ENCODE measurements at places on chromosomes 11 and 22.

DNA sequence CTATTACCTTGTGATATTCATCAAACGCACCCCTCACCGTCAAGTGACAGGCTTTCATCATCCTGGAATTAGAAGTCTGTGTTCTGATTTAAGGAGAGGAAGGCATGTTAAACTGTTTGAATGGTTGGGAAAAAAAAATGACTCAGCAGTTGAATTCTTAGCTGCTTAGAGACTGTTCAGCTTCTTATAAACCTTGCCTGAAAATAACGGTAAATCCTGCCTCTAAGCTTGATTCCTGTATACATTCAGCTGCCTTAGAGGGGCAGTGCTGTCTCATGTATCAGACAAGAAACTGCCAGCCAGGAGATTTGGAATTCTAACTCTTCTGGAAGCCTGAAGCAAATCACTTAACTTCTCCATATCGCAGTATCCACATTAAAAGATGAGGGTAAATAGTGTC is 437.4 kb downstream of the JRKL start:
- DNase-seq: no peak

GRCh38 chr11:24587635-24588034 is 90.8 kb downstream of the LUZP2 start:
- DNase-seq: no peak

- no peak for DNase-seq
Measured at GRCh38 chr11:78656984-78657383, 82.3 kb upstream of the NARS2 start.

DNA sequence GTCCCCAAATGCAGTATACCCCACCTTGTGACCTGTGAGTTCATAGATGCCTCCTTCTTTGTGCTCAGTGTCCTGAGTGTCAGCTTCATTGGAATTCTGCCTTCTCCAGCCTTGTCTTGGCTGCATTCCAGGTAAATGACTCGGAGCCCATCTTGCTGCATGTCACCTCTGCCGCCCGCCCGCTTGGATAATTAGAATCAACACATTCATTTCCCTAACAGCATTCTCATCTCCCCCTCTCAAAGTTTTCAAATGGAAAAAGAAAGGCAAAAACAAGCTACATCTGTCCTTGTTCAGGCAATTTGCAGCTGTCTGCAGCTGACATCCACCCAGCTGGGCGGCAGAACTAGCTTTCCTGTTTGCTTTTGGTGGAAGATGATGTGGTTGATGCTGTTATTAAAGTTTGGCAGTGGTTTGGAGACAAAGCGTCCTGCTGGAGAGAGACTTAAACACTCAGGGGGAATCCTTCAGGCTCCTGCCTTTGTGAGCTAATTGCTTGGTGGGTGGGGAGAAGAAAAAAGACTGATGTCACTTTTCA is 198.8 kb upstream of the SEZ6L start:
- DNase-seq: no peak

- DNase-seq: no peak
Measured at GRCh38 chr22:47000888-47001287, 238.4 kb downstream of the TBC1D22A start.

GRCh38 chr11:102513869-102514268 is 16.7 kb downstream of the MMP7 start:
- DNase-seq: no peak

DNA sequence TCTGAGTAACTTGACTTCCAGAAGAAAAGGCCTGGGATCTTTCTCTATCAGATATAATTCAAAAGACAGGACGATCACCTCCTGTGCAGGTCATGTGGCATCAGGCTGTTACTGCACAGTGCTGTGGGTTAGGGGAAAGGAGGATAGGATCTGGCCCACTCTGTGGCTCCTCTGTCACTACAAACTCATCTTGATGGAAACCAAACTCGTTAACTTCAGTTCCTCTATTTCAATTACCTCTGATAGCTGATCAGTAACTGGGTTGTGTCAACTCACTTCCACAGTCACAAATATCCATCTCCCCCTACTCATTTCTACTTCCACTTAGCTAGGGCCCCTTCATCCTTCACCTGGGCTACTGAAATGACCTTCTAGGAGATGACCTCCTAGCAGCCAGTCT is 95.2 kb downstream of the RCN1 start:
- DNase-seq: no peak

GRCh38 chr11:2869561-2870427 is 15.8 kb downstream of the CDKN1C start:
- DNase-seq: no peak

DNA sequence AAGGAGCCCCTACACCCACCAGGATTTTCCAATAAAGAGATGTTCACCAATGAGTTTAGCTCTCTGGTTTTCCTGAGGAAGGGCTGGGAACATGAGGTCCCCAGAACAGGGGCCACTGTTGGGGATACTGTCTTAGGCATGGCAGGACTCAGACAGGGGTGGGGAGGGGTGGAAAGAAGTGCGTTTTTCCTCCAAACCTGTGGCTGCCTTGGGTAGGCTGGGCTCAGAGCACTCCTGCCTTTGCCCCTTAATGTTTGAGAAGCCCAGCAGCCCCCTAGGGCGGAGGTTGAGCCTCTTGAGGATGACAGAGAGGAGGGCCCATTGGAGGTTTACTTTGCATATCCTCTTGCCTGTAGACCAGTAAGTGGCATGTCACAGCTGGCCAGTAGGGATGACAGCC is 10.6 kb downstream of the MTFP1 start:
- DNase-seq: no peak

DNA sequence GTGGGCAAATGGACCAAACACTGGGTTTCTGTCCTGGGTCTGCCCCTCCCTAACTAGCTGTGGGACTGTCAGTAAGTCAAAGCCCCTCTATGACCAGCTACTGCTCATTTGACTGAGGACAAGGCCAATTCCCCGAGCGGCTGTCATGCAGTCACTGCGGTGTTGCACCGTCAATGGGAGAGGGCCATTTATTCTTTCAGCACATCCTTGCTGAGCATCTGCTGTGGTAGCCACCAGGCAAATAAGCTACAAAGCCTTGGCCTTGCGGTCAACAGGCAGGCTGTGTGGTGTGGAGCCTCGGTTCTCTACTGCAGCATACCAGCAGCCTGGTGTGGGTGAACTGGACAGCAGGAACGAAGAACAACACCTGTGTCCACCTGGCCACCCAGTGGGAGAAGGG is 25.8 kb upstream of the SERPIND1 start:
- no peak for DNase-seq

DNA sequence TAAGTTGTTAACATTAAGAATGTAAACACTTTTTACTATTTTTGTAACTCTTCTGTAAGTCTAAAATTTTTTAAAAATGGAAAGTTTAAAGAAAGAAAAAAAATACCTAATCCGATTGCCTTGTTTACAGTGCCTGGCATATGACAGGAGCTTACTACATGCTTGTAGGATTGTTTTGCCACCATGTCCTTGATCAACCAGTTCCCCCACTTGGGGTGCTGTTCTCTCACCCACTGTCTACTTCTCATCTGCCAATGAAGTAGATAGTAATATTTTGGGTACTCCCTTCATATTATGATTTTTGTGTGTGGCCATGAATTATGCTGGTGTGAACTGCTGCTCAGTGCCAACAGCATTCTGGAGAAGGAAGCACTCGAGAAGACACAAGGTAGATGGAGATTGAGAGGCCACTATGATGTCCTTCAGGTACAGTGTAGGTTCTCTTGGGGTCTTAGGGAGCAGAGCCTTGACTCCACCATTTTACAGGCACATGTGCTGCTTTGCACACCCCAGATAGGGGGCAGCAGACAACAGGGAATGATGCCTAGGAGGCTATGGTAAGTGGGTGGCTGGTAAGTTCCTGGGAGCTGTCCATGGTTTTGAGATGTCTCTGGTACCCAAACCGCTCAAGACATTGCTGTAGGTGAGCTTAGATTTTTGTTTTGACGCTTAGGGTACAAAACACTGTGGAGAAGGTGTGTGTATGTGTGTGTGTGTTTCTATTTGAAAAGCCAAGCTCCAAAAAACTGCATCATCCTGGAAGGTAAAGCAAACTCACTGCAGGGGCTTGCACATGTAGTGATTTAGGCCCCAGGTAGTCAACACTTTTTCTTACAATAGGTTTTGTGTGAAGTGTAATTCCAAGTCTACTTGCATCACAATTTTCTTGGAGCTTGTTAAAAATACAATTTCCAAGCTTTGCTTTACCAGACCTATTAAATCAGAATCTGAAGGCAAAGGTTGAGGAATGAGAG is 494.5 kb upstream of the LARGE1 start:
- peak; percentile 1 for DNase-seq

Data from stimulated activated CD8-positive, alpha-beta memory T cell treated with anti-CD3 and anti-CD28 coated beads, Interleukin-2, amount 100 ng/mL, for 48 hours (primary cell).